Erythroblast (primary cell): ENCODE measurements at places on chromosomes 13 and 19.

DNA sequence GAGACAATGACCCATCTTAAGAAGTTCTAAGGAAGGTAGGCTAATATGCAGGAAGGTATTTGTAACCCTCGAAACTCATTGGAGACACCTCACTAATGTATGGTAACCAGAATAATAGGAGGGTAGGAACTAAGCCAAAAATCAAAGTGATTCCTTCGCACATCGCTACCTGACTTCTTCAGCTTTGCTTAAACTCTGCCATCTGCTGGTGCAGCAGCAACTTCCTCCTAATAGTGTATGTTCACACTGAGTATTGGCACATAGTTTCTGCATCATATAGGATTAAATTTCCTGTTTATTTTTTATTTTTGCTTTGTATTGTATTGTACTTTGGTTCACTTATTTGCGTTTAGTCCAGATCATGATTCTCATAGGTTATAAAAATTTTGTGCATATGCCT, 676.2 kb downstream of the GPC5 start:
- no peak for DNase-seq

DNA sequence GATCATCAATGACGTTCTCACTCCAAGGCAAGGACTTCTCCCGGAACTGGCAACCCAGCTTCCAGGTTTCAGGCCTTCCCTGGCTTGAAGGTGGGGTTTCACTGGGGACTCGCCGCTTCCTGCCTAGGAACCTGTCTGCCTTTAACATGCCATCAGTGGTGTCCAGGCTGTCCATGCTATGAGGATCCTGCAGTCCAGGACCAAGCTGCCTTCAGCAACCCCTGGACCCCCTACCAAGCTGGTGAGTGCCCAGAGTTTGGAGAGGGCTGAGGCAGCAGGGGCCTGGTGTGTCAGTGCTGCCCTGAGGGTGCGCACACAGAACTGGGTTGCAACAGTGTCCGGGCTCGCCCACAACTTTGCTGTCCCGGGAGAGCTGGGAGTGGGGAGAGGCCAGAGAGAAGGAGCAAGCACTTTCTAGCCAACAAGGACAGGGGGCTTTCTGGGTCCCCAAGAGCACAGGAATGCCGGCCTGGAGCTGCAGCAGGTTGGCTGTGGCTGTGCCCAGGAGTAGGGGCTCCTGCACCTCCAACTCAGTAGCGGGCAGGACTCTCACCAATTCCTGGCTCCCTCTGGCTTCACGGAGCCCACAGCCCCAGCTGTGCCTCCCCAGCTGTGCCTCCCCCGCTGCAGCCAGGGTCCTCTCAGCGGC, 1563.2 kb upstream of the MIR17HG start:
- DNase-seq = no peak

DNA sequence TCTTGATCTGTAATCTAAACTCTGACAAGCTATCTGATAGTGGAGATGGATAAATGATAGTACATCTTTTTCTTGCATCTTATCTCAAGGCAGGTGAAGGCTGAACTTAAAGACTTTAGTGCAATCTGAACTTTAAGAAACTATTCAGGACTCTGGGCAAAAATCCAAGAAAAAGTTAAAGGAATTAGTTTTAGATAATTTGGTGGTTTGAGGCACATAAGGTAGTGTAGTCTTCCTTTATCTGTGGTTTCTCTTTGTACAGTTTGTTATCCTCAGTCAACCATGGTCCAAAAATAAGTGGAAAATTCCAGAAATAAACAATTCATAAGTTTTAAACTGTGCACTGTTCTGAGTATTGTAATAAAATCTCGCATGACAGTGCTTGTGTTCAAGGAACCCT, 172.9 kb downstream of the UGGT2 start:
- no peak for DNase-seq

DNA sequence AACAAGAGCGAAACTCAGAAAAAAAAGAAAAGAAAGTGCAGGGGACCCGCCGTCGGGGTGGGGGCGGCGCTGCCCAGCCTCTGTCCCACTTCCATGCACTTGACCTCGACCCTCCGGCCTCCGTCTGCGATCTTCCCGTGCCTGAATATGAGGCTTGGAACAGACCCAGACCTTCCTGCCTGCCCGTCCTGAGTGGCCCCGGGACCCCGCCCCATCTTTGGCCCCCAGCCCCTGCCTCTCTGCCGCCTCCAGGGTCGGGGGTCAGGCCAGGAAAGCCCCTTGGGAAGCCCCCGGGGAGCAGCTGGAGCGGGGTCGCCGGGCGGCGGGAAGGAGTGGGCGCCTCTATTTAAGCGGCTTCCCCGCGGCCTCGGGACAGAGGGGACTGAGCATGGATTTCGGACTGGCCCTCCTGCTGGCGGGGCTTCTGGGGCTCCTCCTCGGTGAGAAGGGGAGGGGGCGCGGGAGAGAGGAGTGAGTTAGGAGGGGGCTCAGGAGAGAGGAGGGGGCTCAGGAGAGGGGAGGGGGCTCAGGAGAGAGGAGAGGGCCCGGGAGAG, at the start of gene MADCAM1:
TSS of gene MADCAM1 (plus strand) at position 375 of the 554 bp plus-strand sequence. CDS start at position 389, 14 bp downstream.
- DNase-seq = no peak

GRCh38 chr13:51154029-51154555, 43.0 kb upstream of the C13orf42 start:
- peak; percentile 18 for DNase-seq

DNA sequence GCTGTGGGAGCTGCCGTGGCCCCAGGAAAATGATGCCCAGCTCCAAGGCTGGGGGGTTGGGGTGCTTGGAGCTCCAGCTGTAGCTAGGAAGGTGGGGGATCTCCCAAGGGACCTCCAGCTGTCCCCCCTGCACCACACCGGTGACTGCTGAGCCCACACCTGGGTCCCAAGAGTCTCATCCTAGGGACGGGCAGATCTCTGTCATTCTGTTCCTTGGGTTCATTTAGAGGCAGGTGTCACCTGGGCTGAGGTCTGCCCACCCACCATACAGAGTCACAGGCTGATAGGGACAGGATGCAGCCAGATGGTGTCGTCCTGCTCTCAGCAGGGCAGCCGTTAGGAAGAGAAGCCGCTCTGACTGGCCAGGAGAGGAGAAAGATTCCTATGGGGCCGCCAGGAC, 5.3 kb downstream of the F2RL3 start:
- no peak for DNase-seq

DNA sequence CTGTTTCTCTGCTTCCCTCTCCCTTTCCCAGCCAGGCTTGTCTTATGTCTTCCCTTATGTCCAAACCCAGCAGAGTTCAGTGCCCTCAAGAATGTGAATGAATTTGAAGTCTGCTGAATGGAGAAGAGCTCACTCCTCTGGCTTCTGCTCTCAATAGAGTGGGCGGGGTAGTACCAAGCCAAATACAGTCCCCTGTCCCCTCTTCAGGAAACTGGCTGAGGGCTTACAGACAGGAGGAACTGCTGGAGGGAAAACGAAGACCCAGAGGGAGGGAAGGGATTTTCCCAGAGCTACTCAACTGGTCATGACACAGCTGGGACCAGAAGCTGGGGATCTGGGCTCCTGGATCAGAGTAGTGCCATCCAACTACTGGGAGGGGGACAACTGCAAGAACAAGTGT, 32.9 kb upstream of the POU2F2 start:
- DNase-seq = no peak

- DNase-seq = no peak
Observed at GRCh38 chr13:106521095-106521799, 14.2 kb downstream of the EFNB2 start.

DNA sequence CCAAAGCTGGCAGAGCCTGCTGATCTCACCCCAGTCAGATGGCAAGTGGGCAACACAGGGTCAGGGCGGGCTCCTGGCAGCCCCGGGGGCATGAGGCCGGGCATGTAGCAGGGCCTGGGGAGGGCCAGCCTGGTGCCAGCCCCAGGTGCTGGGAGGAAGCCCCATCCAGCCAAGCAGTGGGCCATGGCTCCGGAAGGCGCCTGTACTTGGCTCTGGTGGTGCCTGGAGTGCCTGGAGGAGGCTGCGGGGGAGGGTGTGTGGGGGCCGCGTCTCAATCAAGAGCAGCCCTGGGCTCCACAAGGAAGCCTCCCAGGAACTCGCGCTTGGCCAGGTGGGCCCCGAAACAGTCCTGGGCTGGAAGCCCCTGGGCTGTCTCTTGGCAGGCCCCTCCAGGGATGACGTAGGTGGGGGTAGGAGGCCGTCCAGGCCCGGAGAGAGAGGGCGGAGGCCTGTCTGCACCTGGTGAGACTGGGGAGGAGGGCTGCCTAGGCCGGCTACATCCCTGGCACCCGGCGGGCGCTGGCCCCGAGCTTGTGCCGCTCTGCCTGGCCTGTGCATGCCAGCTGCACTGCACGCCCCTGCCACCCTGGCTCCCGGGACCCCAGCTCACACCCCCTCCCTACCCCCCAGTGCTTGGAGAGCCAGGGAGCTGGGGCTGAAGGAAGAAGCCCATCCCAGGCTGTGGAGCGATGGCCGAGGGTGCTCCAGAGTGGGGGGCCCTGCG, 45.9 kb downstream of the COMP start:
- DNase-seq = no peak

GRCh38 chr19:18415178-18415867, 3.9 kb upstream of the SSBP4 start:
- no peak for DNase-seq

- no peak for DNase-seq
Observed at GRCh38 chr13:50188696-50189095, 173.5 kb downstream of the KCNRG start.

- peak; percentile 16 for DNase-seq
Observed at GRCh38 chr13:19713186-19713965, 69.4 kb downstream of the PSPC1 start.

DNA sequence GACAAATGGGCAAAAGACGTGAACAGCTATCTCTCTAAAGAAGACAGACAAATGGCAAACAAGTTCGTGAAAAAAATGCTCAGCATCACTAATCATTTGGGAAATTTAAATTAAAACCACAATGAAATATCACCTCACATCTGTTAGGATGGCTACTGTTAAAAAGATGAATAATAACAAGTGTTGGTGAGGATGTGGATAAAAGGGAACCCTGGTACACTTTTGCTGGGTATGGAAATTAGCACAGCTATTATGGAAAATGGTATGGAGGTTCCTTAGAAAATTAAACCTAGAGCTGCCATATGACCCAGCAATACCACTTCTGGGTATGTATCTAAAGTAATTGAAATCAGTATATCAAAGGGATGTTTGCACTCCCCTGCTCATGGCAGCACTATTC, 7.1 kb downstream of the CABP5 start:
- no peak for DNase-seq

GRCh38 chr19:6593651-6594416, 2.9 kb upstream of the CD70 start:
- no peak for DNase-seq

GRCh38 chr19:2827840-2828489, 8.3 kb downstream of the ZNF554 start:
- no peak for DNase-seq

GRCh38 chr19:18789883-18790565, 1.1 kb downstream of the COMP start:
- DNase-seq = no peak

GRCh38 chr13:57724486-57725272, 93.1 kb downstream of the PCDH17 start:
- no peak for DNase-seq

GRCh38 chr19:28436320-28436719, 776.6 kb downstream of the UQCRFS1 start:
- no peak for DNase-seq

DNA sequence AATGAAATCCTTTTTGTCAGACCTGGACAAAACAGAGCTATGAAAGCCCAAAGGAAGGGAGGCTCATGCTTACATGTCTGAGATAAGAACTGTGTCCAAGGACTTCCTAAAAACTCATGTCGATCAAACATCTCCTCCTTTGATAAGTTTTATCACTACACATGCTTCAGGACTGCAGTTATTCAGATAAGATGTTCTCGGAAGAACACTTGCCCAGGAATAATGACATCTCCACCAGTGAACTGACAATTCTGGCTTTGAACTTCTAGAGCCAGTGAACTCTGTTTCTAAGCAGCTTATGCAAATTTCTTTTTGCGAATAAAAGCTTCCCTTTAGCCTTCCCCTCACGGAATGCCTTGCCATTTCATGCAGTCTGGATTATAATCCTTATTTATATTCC, 561.6 kb downstream of the TBC1D4 start:
- DNase-seq = peak; percentile 56

DNA sequence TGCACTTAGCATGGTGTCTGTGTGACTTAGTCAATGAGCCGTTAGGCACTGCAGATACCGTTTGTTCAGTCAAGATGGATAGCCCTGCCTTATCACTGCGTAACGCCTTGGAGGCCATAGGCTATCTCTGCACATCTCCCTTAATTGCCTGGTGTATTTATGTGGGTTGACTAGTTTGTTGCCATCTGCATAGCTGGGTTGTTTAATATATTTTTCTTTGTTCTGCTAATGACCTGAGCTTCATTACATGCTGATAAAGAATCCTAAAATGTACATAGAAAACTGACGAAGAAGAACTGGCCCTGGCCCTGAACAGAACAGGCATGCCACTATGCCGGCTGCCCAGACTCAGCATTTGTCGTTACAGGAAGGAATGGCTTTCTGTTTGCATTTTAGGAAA, 297.8 kb downstream of the SHISA2 start:
- DNase-seq = peak; percentile 80

GRCh38 chr13:26680123-26680450, 80.5 kb downstream of the GPR12 start:
- no peak for DNase-seq

- no peak for DNase-seq
Observed at GRCh38 chr19:48879025-48879637, 6.9 kb downstream of the PPP1R15A start.

- DNase-seq = no peak
Observed at GRCh38 chr19:33726756-33727155, 69.9 kb upstream of the KCTD15 start.

DNA sequence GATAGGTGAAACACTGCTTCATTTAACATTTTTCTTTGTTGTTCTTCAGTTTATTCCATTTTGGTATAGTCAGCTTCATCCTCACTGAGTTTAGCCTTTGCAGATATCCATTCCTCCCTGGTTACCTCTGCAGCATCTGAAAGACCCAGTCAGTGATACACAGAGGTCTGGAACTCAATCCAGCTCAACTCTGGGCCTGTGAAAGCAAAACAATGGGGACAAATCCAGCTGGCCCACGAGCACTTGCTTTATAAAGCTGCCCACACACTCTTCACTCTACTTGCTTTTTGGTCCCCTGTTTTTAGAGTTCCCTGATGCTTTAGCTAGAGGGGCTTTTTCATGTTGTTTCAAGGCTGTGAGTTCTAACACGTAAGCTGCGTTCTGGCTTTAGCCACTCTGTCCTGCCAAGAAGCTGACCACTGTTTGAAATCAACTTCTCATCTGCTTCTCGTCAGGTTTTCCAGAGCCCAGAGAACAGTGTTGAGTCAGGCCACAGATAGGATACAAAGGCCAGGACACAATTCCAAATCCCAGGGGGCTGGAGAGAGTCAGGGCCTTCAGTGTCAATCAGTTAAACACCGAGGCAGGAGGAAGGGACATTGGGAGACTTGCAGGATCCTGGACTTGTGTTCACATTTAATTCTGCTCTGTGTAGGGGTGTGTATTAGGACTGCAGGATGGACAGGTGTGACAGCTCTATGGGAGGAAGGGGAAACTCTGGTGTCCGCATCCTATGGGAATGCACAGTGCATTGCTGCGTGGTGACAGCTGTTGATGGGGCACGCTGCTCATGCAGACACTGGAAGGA, 83.5 kb upstream of the RNF113B start:
- no peak for DNase-seq

DNA sequence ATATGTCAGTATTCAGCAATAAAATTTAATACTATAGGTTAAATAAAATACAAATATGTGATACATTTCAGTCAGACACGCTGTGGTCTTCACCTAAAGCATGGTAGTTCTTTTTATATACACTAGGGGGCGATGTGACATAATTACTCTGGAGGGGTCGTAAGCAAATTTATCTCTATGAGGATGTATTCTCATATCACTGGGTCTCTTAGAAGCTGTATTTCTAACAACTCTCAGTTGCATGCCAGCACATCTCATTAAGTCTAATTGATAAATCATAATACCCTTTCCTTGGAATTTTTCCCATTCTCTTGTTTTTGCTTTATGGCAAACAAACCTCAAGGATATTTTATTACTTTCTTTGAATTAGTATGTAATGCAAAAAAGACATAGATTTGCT, 3.9 kb upstream of the PCDH17 start:
- DNase-seq = peak; percentile 21
